Fibroblast of the aortic adventitia (primary cell): ENCODE measurements at places on chromosomes 3 and 15. TPM values are rescaled to one million over a fixed set of nuclear protein-coding genes. Genes with fewer than 3 reads are reported as not detected.

Gene C3orf49
- total RNA-seq = not detected in 2 replicates

Gene IL17RD
- total RNA-seq = 9.5 and 13.6 TPM in 2 replicates

Gene PLA2G4E
- not detected in 2 replicates for total RNA-seq

Gene MINAR1
- 0.98 and 1.7 TPM in 2 replicates for total RNA-seq

Gene ECE2
- not detected in 2 replicates for total RNA-seq

Gene CHSY1
- 34.4 and 40.9 TPM in 2 replicates for total RNA-seq

Gene ITIH1
- 1.3 TPM in 1 of 2 replicates, not detected in the other for total RNA-seq

Gene MOBP
- total RNA-seq = not detected in 2 replicates

Gene ANKRD63
- not detected in 2 replicates for total RNA-seq

Gene THRB
- total RNA-seq = 4.7 and 8.7 TPM in 2 replicates

Gene CTXN2
- total RNA-seq = not detected in 2 replicates

Gene TIGIT
- 0.18 and 0.33 TPM in 2 replicates for total RNA-seq

Gene SLC35G2
- 14.0 and 14.7 TPM in 2 replicates for total RNA-seq

Gene LRRC31
- total RNA-seq = not detected in 2 replicates

Gene PCLAF
- 6.6 and 56.7 TPM in 2 replicates for total RNA-seq

Gene CKMT1B
- total RNA-seq = not detected in 2 replicates

Gene DPPA2
- total RNA-seq = not detected in 2 replicates

Gene ZNF774
- total RNA-seq = 1.4 and 2.3 TPM in 2 replicates

Gene FBXO40
- under 0.01 TPM in 1 of 2 replicates, not detected in the other for total RNA-seq

Gene CHDH
- total RNA-seq = 1.3 and 7.9 TPM in 2 replicates

Gene SOX2
- total RNA-seq = not detected in 2 replicates

Gene MBD4
- 28.9 and 34.9 TPM in 2 replicates for total RNA-seq

Gene GOLGA8H
- total RNA-seq = 0.63 TPM in 1 of 2 replicates, not detected in the other

Gene CLSTN2
- total RNA-seq = 0.82 and 3.2 TPM in 2 replicates

Gene ICE2
- 37.0 and 38.6 TPM in 2 replicates for total RNA-seq
